ENCODE measurements at places on chromosomes 2 and 18. TPM values are rescaled to one million over a fixed set of nuclear protein-coding genes. Genes with fewer than 3 reads are reported as not detected.

Gene UGT1A7
- not detected for total RNA-seq

Gene TSPYL6
- under 0.01 TPM for total RNA-seq

Gene MARCO
- total RNA-seq, result not detected

Gene SCG2
- total RNA-seq, result 1.0 TPM

Gene ZNF521
- total RNA-seq, result 42.6 TPM

Gene CAVIN2
- 21.0 TPM for total RNA-seq

Gene GALR1
- total RNA-seq, result not detected

Gene KCNK3
- total RNA-seq, result under 0.01 TPM

Gene FAM228A
- 1.3 TPM for total RNA-seq

Gene SERPINB7
- 0.87 TPM for total RNA-seq

Gene LOXHD1
- not detected for total RNA-seq

Gene CHMP1B
- total RNA-seq, result 50.8 TPM

Gene HOXD4
- not detected for total RNA-seq

Gene DSC2
- not detected for total RNA-seq

Gene KIF1A
- total RNA-seq, result not detected

Gene UBE2E3
- 59.0 TPM for total RNA-seq

Gene MYO5B
- not detected for total RNA-seq

Gene MCM6
- total RNA-seq, result 11.9 TPM

Gene NHEJ1
- 28.3 TPM for total RNA-seq

Gene APCDD1
- total RNA-seq, result 4.5 TPM

Gene SERPINB10
- total RNA-seq, result not detected

Gene CABLES1
- total RNA-seq, result 35.7 TPM

Gene CFAP65
- total RNA-seq, result not detected

Gene C2orf81
- total RNA-seq, result 1.5 TPM

Gene YIPF4
- total RNA-seq, result 24.9 TPM

Gene METTL4
- 11.1 TPM for total RNA-seq

Gene VIL1
- not detected for total RNA-seq

Gene IL1RL2
- 2.3 TPM for total RNA-seq
